ENCODE measurements at places on chromosomes 5 and 9. TPM values are rescaled to one million over a fixed set of nuclear protein-coding genes. Genes with fewer than 3 reads are reported as not detected.

Gene ZDHHC12
- 3.7 TPM for total RNA-seq

Gene NR4A3
- total RNA-seq: 2.4 TPM

Gene C5orf58
- 11.6 TPM for total RNA-seq

Gene BSPRY
- total RNA-seq: 0.15 TPM

Gene RAI14
- total RNA-seq: 63.2 TPM

Gene PCA3
- 2.0 TPM for total RNA-seq

Gene IFNA13
- not detected for total RNA-seq

Gene SPATA6L
- 1.2 TPM for total RNA-seq

Gene CCIN
- 0.62 TPM for total RNA-seq

Gene CTXN3
- total RNA-seq: 28.7 TPM

Gene TRIM36
- total RNA-seq: 0.28 TPM

Gene EXOC3
- 26.1 TPM for total RNA-seq

All from motor neuron (in vitro differentiated cells).